ENCODE measurements at places on chromosomes 4 and X.

GRCh38 chr4:114310296-114310925 lies 288.2 kb upstream of the UGT8 start:
- DNase-seq = no peak

DNA sequence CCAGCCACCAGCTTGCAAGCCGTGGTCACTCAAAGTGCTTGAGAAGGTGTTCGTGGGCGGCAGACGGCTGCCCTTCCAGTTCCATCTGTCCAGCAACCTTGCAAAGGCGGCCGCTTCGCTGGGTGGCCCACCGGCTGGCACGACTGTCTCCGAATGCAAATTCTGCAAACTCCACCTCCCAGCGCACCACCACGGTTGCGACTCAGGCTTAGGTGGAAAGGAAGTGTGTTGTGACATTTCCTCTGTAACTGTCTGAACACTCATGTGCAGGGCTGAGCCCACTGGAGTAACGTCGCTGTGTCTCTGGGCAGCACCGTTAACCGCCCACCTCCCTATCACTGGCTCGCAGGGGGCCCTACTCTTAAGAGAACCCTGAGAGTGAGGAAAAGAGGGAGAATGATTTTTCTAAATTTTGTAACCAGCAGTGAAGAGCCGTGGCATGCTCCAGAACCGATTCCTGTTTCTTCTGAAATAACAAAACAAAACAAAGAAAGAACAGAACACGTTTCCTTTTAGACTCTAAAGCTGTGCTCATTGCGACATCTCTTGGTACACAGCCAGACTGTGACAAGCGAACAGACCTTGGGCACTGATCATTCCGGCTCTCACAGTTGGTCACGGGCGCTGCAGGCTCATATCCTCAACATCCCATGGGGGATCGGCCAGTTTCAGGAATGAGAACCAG lies at the start of gene P2RY8:
Gene P2RY8 (minus strand): TSS at position 155 of the 685 bp plus-strand sequence. CDS start 70,627 bp downstream, outside the sequence.
- DNase-seq = peak; percentile 88

DNA sequence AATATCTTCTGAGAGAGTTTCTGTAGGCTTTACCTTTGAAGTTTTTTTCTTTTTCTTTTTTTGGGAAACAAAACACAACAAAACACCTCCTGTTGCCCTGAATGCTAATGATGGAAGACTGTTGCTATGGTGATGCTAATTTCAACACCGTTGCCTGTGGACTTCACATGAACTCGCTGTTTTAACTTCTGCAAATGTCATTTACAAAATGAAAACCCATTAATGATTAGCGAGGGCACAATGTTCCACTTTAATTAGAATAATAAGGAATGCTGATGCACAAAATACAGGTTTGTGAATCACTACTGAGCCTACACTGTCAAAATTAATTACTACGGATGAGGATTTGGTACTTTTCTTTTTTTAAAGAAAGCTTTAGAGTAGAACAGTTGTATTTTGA lies 227.1 kb upstream of the FTHL17 start:
- no peak for DNase-seq

GRCh38 chr4:128358231-128358912 lies 70.8 kb upstream of the PGRMC2 start:
- DNase-seq = no peak

- DNase-seq = no peak
Observed at GRCh38 chr4:5027346-5027745, 8.1 kb upstream of the CYTL1 start.

- DNase-seq = no peak
Observed at GRCh38 chr4:22553560-22553959, 37.7 kb upstream of the ADGRA3 start.

GRCh38 chr4:99054428-99054994 lies 34.1 kb downstream of the ADH5 start:
- no peak for DNase-seq

DNA sequence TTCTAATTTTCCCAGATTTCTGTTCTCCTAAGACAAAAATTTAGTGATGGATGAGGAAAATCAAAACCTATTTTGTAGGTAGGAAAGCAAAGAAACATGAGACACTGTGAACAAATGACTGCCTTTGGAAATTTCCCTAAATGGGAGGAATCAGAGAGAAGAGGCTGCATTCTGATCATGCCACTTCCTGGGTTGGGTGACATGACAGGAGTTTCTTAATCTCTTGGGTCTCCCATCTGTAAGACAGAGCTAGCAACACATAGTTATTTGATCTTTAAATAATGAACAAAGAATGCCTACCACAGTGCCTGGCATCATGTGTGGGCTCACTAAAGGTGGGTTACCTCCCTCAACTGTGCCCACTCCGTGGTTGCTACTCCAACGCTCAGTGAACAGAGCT lies 57.1 kb downstream of the CCDC149 start:
- no peak for DNase-seq
